ENCODE measurements at places on chromosomes 12 and 14.

DNA sequence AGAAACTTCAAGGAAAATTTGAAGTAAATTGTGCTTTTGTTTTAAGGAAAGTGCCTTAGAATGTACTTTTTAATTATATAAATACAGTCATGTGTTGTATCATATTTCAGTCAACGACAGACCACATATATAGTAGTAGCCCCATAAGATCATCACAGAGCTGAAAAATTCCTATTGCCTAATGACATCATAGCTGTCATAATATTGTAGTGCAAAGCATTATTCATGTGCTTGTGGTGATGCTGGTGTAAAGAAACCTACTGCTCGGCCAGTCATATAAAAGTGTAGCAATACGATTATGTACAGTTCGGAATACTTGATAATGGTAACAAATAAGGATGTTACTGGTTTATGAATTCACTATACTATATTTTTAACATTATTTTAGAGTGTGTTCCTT, 198.9 kb upstream of the SLC16A7 start:
- no peak for DNase-seq

GRCh38 chr14:75459099-75459741, 31.4 kb downstream of the JDP2 start:
- no peak for DNase-seq

GRCh38 chr12:57803319-57803893, 15.1 kb downstream of the AVIL start:
- no peak for DNase-seq

DNA sequence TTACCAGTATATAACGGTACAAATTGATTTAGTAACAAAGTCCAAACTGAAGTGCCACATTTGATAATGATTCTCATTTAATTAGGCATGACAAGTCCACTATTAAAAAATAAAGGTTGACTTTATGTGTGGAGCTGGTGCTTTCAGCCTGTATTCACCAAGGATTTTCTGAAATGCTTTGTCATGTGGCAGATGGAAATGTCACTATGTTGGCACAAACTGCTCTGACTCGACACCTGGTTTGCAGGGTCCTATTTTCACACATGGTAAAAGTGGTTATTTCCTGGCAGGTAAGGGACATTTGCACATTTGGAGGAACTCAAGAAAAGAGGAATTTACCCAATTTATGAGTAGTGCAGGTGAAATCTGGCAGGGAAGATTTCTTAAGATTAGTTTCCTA, 572.6 kb upstream of the MDGA2 start:
- no peak for DNase-seq

DNA sequence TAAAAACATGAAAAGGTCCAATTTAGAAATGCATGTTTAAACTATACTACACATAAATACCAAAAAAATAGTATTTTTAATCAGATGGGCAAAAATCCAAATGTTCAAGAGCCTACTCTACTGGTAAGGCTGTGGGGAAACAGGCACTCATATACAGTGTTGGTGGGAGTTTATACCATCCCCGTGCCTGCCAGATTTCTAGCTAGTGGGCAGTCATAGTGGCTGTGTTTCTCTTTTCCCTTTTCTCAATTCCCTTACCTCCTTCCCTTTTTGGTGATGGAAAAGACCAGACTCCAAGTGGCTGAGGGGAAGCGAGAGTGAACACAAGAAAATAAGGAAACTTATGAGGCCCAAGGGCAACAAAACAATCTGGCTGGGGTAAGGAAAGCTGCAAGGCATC, 14.7 kb downstream of the ZNF641 start:
- DNase-seq, result no peak

All from activated T-cell treated with anti-CD3 and anti-CD28 coated beads for 4 hours (primary cell).